NCI-H2171 treated with DMSO at 0.1 percent for 48 hours (cell line): ENCODE measurements at places on chromosomes 12 and 14.
A peak's percentile ranks its signal among the peaks of the same experiment; 100 is the strongest.

DNA sequence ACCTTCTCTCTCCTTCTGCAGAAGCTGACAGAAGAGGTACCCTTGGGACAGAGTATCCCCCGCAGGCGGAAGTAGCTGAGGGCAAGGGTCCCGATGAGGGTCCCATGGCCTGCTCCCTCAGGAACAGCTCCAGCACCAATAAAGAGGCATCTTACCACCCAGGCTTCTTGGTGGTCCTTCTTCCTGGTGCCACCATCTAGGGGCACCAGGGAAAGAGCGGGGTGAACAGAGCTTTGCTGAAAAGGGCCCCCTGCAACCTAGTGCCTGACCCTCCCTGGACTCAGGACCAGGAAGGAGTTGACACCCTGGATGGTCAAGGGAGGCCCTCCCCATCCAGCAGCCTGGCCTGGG is 591 bp upstream of the IRF9 start:
- no peak for DNase-seq

DNA sequence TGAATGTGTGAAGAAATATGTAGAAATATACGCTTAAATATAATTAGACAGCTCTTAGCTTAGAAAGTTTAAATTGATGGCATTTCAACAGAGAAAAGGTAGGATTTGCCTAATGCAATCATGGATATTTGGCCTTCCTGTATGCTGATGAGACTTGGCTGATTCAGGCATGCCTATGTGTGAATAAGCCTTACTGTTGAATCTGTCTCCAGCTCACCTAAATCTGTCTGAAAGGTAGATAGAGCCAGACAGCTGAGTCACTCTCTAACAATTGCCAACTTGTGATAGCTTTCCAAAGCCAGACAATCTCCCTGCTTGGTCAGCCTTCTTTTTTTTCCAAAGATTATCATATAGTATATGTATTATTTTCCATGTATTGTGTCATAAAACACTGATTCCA is 92.8 kb upstream of the FLRT2 start:
- no peak for DNase-seq

DNA sequence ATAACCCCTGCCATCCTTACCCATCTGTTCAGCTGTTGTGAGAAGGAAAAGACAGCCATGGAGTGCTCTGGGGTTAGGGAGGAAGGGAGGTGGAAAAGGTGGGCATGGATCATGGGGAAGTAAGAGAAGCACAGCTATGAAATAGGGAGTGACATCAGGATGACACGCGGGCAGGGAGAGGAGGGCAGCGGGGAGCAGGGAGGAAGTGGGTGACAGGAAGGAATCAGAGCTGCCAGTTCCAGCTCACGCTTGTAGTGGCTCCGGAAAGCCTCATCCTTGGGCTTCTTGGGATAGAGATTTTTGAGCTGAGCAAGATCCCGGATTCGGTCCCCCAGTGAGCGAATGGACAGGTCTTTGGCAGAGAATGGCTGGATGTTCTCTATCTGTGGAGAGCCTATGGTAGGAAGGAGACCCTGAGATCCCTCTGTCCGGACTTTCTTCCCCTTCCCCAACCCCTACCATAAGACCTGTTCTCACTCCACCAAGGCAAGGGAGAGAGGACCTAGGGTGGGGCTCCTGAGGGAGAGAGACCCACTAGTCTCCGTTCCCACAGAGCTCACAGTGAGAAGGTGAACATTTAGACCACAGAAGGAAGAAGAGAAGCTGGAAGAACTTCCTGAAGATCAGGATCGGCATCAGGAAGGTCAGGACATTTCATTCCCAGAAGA is 10.3 kb downstream of the NAB2 start:
- no peak for DNase-seq

DNA sequence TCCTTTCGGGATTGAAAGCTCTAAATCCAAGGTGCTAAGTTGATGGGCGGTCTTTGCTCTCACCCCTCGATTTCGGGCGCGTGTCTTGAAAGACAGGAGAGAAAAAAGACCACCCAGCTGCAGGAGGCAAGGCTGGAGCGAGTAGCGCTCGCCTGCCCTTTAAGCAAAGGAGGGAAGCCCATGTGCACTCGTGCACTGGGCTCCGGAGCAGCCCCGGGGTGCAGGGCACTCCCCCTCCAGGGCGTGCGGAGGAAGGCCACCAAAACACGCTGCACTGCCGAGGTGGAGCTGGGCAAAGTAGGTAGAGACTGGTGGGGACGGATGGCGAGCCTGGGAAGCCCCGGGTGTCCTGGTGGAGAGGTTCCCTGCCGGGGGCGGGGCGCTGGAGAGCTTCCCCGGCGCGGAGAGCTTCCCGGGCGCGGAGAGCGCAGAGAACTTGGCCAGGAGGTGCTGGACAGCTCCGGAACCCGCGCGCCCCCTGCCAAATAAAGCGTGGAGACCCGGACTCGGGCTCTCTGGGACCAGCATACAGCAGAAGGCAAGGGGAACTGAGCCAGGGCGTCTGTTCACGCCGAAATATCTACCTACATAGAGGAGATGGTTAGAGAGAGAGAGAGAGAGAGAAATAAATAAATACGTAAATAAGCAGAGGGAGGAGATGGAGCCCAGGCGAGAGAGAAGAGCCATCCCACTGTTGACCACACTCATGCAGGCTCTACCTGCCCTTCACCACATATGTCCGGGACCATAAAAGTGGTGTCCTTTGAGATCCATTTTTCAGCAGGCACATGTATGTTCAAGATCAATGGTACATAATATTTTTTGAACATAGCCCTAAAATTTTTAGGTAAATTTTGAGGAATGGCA is 662 bp upstream of the NELL2 start:
- DNase-seq = peak; percentile 44

GRCh38 chr12:110234755-110235154 is 46.3 kb upstream of the ATP2A2 start:
- no peak for DNase-seq

- no peak for DNase-seq
Observed at GRCh38 chr12:25644979-25645378, 91.9 kb upstream of the LMNTD1 start.

DNA sequence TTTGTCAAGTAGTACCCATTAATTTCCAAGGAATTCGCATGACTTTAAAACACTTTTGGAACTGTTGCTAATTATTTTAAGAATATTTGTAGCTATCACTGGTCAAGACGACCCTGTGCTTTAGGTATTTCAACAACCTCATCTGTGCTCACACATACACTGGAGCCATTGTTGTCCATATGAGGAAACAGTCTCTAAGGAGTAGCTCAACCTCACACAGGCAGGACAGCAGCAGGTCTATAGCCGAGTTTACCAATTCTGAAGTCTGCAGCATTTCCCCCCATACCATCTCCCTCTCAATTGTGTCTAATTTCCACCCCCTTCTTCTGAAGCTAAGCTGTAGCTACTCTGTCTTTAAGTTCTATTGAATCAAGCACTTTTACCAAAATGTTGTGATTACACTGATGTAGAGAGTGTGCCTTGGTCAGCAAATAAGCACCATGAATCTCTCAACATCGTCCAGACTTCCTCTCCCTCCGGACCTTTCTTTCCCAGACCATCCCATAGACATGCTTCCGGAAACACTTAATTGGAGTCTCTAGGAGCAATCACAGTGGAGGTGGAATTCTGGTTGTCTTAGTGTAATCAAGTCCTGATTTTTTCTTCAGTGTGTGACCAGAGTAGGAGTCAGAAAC is 48.5 kb upstream of the NUAK1 start:
- no peak for DNase-seq

- peak; percentile 97 for DNase-seq
Observed at GRCh38 chr12:113241191-113242025, 20.1 kb downstream of the TPCN1 start.

DNA sequence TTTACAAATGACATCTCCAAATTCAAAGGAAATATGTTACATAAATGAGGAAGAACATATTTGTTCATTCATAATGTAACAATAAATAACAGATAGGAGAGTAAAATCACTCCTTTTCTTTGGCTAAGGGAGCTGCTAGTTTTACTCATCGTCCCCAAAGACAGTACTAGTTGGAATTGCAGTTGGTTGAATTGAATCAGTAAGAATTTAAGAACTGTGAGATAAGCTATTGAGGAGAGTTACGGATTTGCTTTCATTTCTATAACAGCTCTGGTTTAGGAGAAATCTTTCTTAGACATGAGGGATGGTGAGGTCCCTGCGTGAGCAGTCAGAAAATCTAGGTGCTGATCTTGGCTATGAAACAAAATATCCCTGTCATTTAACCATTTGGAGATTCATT is 402.8 kb downstream of the AEBP2 start:
- DNase-seq = no peak

DNA sequence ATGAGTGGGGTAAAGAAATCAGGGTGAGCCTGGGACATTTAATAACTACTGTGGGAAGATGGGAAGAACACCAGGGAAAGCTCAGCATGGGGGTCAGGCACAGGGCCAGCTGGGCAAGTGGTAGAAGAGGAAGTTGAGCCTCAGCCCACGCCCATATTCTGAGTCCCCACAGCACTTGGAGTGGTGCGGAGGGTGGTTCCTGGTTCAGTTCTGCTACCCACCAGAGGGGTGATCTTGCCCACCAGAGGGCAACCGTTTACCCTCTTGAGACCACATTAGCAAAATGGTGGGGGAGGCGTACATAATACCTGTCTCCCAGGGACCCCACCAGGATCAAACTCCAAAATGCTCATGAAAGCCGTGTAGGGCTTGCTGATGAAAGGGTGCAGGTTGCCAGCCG is 16.8 kb upstream of the ANKRD33 start:
- DNase-seq = no peak

- DNase-seq = no peak
Observed at GRCh38 chr12:62744551-62744950, 190.4 kb downstream of the PPM1H start.

DNA sequence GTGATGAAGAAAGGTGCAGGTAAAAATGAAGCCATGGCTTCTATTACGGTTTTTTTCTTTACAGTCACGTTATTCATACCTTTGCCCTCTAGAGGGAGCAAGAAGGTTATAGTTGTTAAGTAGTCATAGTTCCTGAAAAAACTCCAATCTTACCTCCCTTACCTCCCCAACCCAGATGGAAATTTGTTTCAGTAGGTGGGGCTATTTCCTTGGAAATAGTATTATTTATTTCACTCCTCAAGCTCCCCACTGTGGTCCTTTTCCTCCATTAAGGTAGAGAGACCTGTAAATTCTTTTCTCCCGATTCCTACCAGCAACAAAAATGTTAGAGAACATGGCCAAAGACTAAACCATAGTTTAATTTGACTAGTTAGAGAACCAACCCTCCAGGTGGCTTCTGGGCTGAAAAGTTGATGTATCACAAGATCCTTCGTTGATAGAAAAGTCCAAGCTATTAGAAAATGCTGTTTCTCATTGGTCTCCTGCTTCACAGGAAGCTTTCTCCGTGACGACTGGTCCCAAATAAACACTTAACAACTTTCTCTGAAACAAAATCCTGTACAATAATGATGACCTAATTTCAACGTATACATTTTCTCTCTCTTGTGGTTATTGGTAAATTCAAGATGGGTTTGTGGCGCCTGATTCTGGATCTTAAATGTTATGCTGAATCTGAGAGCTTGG is 43.5 kb downstream of the TMX1 start:
- peak; percentile 96 for DNase-seq

DNA sequence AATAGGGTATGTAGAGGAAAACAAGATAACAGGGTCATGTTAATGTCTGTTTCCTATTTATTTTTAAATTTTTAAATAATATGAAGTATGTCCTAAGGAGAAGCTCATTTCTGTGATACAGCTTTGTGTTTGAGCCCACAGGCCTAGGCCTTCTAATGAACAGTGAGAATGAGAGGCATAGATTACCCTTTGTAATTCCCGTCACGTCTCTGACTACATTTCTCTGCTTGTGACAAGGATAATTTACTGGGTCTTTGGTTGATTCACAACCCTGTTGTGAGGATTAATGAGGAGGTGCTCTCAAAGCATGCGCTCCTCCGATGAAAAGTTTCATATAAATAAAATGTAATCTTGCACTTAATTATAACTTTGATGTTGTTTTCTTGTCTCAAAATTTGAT is 56.1 kb downstream of the SYT10 start:
- no peak for DNase-seq

GRCh38 chr12:71767183-71767582 is 12.5 kb downstream of the RAB21 start:
- no peak for DNase-seq

GRCh38 chr14:104956290-104956890 is 21.8 kb downstream of the AHNAK2 start:
- no peak for DNase-seq

- no peak for DNase-seq
Observed at GRCh38 chr12:41919048-41919447, 225.6 kb downstream of the GXYLT1 start.

DNA sequence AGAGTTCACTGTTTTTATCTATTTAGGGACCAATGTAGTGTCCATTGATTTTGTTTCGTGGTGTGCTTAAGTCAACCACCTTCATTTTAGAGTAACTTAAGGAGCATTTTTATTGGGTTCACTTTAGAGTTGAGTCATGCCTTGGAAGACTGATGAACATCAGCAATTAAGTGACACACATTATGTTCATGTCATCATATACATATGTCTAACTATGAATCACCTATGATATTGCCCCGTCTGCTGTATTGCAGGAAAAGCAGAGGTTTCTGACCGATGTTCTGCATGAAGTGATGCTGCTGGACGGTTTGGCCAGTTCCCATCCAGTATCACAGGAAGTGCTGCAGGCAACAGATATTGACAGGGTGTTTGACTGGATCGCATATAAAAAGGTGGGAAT is 227.1 kb downstream of the TRHDE start:
- no peak for DNase-seq

DNA sequence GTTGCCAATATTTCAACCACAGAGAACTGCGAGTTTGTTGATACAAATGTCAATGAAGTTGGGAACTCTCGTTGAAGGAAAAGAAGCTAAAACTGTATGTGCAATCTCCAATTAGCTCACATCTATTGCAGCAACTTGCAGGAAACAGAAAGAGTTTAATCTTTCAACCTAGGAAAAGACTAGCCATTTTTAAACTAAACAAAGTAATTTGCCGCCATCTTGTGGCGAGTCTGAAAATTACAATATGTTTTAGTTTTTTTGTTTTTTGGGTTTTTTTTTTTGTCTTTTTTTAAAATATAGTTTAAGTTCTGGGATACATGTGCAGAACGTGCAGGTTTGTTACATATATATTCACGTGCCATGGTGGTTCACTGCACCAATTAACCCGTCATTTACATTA is 131.2 kb upstream of the FOXG1 start:
- peak; percentile 36 for DNase-seq

DNA sequence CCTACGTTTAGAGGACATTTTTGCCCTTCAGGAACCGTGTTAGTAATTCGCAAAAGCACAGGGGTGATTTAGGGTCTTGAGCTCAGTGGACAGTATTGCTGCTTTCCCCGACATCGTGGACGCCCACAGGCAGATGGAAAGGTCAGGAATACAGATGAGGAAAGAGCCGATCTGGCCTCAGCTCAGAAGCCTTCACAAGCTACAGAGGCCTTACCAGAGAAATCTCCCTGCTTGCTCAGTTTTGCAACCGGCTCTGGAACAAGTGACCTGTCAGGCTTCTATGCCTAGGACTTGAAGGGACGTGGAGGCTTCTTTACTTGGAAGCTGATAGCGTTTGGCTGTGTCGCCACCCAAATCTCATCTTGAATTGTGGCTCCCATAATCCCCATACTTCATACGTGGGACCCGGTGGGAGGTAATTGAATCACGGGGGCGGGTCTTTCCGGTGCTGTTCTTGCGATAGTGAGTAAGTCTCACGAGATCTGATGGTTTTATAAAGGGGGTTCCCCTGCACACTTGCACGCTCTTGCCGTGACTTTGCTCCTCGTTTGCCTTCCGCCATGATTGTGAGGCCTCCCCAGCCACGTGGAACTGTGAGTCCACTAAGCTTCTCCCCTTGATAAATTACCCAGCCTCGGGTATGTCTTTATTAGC is 332.5 kb downstream of the MED13L start:
- DNase-seq = no peak
